ENCODE measurements at places on chromosomes 6 and 20. TPM values are rescaled to one million over a fixed set of nuclear protein-coding genes. Genes with fewer than 3 reads are reported as not detected.

DNA sequence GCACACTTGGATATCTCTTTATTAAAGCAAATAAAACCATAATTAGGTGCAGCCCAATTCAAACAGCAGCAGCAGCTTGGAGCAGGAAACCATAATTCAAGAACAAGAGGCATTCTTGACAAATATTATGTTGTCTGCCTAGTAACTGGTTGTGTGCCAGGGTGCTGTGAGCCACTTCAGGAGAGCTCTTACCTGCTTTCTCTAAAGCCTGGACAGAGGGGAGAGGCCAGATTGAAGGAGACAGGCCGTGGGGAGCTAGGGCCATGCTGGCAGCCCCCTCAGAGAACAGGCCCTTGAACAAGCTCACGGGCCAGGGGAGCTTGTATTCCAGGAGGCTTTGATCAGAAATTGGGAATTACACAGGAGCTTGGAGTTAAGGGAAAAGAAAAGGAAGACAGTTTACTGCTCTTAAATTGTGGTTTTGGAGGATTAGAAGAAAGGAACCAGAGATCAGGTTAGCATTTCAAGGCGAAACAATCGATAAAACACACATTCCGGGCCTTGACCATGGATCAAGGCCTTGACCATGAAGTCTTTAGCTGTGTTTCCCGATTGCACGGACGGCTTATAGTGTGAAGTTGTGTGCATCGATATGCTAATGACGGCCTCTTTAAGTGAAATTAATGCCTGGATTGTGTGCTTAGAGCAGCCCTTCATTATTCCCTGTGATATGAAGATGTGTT, 69.8 kb upstream of the NKX2-2 start:
- no peaks in the 10 kb centered on the region for H3K4me1 ChIP-seq
- no peak overlapping the region for H3K4me3 ChIP-seq
- no peak overlapping the region for H3K27ac ChIP-seq
- no peaks in the 10 kb centered on the region for H3K36me3 ChIP-seq
- peaks cover 4% of the 10 kb centered on the region for H3K27me3 ChIP-seq

DNA sequence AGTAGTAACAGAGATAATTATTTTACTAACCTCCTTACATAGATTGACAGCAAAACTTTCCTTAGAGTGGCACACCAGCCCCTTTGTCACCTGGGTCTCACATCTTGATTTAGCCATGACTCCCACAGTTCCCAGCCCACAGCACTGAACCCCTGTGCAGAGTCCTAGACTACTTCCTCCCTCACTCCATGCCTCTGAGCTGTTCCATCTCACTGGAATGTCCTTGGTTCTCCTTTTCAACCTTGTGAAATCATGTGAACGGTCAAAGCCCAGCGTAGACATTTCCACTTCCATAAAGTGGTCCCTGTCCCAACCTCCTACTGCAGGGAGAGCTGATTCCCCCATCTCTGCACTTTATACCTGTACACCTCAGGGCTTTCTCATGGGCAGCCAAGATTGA, 19.7 kb downstream of the CGA start:
- no peaks in the 10 kb centered on the region for H3K36me3 ChIP-seq
- H3K27me3 ChIP-seq: no peaks in the 10 kb centered on the region
- H3K27ac ChIP-seq: no peak overlapping the region
- H3K4me3 ChIP-seq: no peak overlapping the region
- DNase-seq: no peak

HLA-DQA1 gene
- 5.9 TPM for polyA plus RNA-seq

GRCh38 chr6:14456941-14457340, 339.4 kb downstream of the CD83 start:
- no peaks in the 10 kb centered on the region for H3K27me3 ChIP-seq
- no peak for DNase-seq
- no peaks in the 10 kb centered on the region for H3K4me1 ChIP-seq
- H3K36me3 ChIP-seq: no peaks in the 10 kb centered on the region

DNA sequence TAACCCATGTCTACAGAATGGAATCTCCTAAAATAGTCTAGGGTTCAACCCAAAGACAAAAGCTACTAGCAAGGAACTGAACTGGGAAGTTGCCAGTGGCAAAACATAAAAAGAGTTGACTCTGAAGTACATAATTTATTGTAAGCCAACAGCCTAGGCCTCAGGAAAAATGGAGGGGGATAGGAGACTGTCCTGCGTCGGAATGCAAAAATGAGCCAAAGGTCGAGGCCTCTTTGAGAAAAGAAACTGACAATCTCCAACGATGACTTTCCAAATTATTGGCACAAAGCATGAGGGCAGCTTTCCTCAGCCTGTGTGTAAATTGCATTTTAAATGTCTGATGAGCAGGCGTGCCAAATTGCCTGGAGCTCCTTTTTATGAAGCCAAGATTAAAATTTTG, 2.1 kb downstream of the COL12A1 start:
- H3K4me3 ChIP-seq: peak overlapping the region; percentile 68
- DNase-seq: no peak
- H3K4me1 ChIP-seq: peaks cover 24% of the 10 kb centered on the region
- no peaks in the 10 kb centered on the region for H3K36me3 ChIP-seq

- DNase-seq: peak; percentile 70
- H3K27me3 ChIP-seq: no peaks in the 10 kb centered on the region
- no peak overlapping the region for H3K27ac ChIP-seq
- no peaks in the 10 kb centered on the region for H3K4me1 ChIP-seq
- H3K4me3 ChIP-seq: no peak overlapping the region
These were observed 304.0 kb downstream of the TSHZ2 start for GRCh38 chr20:53276143-53276542.

DNA sequence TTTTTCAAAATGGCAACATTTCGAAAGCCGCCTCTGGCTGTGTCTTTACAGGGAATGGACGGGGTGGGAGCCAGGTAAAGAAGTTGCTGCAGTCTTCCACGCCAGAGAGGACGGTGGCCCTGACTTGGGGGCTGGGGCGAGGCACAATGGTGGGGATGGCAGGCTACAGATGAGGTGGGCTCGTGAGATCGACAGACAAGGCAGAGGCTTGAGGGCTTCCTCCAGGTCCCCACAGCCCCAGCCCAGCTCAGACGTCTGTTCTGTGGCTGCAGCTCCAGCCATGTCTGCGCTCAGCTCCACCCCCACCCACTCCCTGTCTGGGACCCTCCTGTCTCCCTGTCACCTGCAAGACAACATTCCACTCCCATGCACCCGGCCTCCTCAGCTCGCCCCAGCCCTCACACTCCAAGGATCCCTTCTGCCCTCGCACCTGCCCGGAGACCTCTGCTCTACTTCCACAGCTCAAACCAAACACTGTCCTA, 7.4 kb upstream of the C20orf144 start:
- peaks cover 7% of the 10 kb centered on the region for H3K4me1 ChIP-seq
- DNase-seq: no peak
- H3K27me3 ChIP-seq: no peaks in the 10 kb centered on the region
- H3K36me3 ChIP-seq: peaks cover 42% of the 10 kb centered on the region

- H3K27me3 ChIP-seq: no peaks in the 10 kb centered on the region
- H3K36me3 ChIP-seq: peaks cover 10% of the 10 kb centered on the region
- H3K27ac ChIP-seq: no peak overlapping the region
- H3K4me3 ChIP-seq: no peak overlapping the region
- no peaks in the 10 kb centered on the region for H3K4me1 ChIP-seq
These were observed 119.9 kb downstream of the INSM1 start for GRCh38 chr20:20487811-20488210.
